Activated CD8-positive, alpha-beta memory T cell treated with anti-CD3 and anti-CD28 coated beads, Interleukin-2, amount 10 ng/mL, durations not matched to agents 7 days and 5 days (primary cell): ENCODE measurements at places on chromosomes 12 and 14. TPM values are rescaled to one million over a fixed set of nuclear protein-coding genes. Genes with fewer than 3 reads are reported as not detected.

ADGRD1 gene
- 0.23 TPM for total RNA-seq

DNA sequence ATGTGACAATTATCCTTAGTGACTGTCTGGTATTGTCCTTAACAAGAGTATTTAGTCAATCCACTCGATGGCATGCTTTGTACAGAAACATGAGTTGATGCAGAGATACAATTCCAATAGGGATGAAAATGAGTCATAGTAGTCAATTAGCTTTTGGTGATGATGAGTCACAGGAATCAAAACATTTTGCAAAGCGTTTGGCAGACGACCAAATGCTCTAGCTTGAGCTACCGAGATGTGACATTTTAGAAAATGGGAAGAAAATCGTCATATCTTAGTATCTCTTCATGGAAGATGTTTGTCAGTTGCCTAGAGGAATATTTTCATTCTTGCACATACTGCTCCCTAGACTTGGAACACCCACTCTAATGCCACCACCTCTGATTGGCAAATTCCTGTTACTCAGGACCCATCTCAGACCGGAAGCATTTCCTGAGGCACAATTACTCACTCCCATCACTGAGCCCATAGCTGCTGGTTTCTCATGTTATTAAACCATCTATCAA lies 95.0 kb downstream of the LMNTD1 start:
- DNase-seq = no peak

- no peak for DNase-seq
Observed at GRCh38 chr12:49133014-49133413, 1.8 kb upstream of the TUBA1B start.

- no peak for DNase-seq
Observed at GRCh38 chr12:123499332-123499731, 34.2 kb downstream of the RILPL1 start.

DNA sequence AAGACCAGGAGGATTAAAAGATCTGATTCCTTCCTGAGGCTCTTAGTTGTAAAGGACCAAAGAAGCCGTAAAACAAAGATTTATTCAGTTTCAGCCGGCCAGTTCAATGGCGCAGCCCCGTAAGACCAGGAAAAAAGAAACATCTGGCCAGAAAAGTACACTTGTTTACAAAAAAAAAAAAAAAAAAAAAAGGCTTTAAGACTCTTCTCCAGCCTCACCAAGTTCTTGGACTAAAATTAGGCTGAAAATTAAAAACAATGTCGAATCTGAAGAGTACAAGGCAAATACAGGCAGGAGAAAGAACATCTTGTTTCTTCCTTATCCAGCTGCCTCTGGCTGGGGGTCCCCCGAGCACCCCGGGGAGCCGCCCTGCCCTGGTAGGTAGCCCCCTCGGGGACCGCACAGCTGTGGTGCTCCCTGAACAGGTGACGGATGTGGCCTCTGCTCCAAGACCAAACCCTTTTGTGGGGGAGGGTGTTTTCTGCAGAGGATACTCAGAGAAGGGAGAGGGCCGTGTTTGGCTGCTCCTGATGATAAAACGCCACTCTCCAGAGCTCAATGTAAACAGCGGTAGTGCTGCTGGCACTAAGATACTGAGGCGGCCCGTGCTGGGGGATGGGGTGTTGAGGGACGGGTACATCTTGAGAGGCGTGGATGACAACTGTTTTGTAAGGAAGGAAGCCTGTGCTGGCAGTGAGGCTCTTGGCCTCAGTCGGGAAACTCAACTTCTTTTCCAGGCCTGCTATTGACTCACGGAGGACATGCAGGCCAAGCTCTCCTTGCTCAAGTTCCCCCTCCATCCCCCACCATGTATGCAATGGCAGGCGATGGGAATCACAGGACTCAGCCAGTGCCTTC lies 201.0 kb upstream of the DIO3 start:
- peak; percentile 35 for DNase-seq

DNA sequence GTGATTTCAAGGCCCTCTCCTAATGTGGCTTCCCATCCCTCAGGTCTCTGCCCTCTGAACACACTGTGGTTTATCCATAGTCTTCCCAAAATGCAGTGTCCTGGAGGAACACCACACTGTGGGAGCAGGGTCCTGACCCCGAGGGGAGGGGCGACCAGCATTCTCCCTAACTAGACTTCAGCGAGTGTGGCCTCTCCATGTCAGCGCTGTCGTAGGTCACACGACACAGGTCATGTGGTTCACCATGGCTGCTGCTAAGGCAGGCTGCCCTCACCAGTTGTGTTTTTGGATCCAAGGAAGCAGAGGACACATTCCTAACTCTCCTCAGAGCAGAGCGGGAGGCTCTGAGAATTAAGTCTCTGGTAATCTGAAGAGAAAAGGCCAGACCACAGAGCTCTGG lies 50.5 kb downstream of the SSH1 start:
- no peak for DNase-seq

GRCh38 chr12:131555197-131555846 lies 155.6 kb upstream of the SFSWAP start:
- DNase-seq = no peak
